Suprapubic skin (tissue), 4 donors: ENCODE measurements at places on chromosomes 4 and X.

GRCh38 chrX:12906046-12906761, at the start of gene TLR8:
TSS of gene TLR8 (plus strand) at chrX:12906620. CDS start at chrX:12906707, 87 bp downstream.
- DNase-seq = no peak

DNA sequence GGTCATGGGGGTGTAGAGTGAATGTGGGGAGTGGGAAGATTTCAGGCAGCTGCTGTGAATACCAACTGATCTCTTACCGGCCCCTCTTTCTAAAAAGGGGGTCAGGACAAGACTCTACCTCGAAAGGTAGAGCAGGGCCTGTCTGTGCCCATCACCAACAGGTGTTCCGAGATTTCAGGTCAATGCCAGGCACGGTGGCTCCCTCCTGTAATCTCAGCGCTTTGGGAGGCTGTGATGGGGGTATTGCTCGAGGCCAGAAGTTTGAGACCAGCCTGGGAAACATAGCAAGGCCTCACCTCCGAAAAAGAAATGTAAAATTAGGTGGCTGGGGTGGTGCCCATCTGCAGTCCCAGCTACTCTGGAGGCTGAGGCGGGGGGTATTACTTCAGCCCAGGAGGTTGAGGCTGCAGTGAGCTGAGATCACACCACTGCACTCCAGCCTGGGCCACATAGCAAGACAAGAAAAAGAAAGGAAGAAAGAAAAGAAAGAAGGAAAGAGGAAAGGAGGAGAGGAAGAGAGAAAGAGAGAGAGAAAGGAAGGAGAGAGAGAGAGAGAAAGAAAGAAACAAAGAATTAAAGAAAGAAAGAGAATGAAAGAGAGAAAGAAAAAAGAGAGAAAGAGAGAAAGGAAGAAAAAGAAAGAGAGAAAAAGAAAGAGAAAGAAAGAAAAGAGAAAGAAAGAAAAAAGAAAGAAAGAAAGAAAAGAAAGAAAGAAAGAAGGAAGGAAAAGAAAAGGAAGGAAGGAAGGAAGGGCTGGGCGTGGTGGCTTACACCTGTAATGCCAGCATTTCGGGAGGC, 50.1 kb downstream of the CRLF2 start:
- no peak for DNase-seq

DNA sequence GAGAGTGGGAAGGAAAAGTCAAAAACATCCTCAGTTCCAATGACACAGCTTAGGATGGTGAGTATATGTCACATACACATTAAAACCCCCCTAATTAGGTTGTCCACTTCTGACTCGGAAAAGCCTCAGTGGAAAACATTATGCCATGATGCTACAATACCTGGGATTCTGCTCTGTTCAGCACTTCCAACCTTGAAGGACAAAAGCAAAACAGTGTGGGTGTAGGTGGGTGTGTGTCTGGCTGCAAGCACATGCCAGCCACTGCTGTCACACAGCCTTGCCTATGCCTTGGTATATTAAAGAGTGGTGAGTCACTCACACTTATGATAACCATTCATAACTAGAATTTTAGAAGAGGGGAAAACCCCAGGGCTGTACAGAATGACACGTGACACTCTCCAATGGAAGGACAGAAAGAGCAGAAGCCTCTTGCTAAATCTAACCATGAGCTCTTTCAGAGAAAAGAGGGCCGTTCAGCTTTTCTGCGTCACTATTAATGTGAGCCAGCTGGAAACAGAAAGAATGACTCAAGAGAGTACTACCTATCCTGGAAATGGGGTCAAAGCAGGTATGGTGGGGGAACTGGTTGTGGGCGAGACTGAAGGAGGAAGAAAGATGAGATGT, 159.6 kb downstream of the TET2 start:
- DNase-seq = no peak

- no peak for DNase-seq
These were observed 608.6 kb upstream of the AADAT start for GRCh38 chr4:170698334-170698733.

GRCh38 chr4:51906167-51906958, 63.4 kb downstream of the DCUN1D4 start:
- DNase-seq = no peak

GRCh38 chr4:38869511-38869910, 1.9 kb downstream of the FAM114A1 start:
- no peak for DNase-seq

DNA sequence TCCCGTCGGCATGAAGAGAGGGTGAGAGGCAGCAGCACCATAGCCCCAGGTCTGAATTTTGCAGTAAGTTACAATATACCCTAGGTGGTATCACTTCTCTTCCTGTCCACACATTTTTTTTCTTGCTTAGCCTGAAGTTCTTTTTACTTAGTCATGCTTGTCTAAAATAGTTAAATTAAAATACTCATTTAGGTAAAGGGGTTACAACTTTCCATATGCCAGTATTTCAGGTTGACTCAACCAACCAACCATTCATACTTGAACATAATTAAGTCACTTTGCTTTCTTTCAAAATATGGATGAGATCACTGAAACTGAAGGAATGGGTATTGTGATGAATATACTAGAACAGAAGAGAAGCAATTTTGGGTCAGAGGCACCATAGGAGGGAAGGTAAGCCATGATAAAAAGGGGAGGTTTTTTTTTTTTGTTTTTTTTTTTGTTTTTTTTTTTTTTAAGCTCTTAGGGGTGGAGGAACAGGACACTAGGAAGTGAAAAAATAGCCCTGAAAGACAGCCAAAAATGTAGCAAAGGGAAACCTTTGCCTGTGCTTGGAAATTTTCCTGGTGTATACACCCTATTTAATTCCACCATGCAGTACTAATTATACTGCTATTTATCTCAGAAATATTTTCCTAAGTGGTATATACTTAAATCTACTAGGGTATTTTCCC, 41.8 kb downstream of the RPS6KA3 start:
- DNase-seq = no peak

- DNase-seq = no peak
These were observed 52.7 kb downstream of the AMER1 start for GRCh38 chrX:64152857-64153256.
